ENCODE measurements at places on chromosomes 4 and X.
A peak's percentile ranks its signal among the peaks of the same experiment; 100 is the strongest.

- DNase-seq = no peak
Observed at GRCh38 chr4:84535901-84536300, 36.8 kb upstream of the NKX6-1 start.

DNA sequence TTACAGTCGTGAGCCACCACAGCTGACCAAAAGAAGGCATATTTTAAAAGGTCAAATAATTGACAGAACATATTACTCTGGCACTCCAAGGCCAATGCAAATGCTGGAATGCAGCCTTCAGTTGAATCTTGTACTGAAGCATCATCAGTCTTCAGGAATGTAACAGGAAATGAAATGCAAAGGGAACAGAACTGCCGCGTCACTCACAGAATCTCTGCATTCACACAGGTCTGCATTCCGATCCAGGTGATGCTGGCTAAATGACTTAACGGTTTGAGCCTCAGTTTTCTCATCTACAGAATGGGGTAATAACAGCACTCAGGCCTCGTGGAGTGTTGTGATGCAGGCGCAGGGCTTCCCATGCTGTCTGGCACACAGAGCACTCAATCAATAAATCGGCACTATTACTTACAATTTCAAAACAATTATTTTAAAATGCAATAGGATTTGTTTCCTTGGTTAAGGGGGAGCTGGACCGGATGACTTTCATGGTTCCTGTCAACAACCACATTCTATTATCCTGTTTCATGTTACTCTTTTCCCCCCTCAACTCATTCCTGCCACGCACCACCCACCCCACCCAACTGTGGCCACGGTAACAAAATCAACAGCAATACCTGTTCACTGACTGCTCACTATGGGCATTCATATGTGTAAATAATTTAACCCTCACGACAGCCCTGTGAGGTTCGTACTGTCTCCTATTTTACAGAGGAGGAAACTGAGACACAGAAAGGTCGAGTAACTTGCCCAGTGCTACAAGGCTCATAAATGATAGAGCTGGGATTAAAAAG is 32.4 kb downstream of the IGFBP7 start:
- DNase-seq = no peak

DNA sequence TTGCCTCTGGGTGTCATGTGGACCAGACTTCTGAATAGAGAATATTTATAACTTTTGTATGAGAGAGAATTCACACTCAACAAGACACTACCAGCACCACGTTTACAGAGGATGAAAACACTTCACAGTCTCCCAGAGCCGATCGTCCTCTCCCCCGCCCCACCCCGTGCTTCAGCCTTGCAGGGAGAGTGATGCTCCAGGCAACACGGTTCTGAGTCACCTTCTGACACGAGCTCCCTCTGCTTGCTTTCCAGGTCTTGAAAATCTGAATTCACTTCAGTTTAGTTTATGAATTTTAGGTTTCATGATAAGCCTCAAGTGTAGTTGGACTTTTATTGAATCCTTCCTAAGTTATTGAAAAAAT is 59.8 kb downstream of the CPLX1 start:
- no peak for DNase-seq

GRCh38 chrX:134670134-134670924 is 12.1 kb upstream of the PLAC1 start:
- peak; percentile 61 for DNase-seq

DNA sequence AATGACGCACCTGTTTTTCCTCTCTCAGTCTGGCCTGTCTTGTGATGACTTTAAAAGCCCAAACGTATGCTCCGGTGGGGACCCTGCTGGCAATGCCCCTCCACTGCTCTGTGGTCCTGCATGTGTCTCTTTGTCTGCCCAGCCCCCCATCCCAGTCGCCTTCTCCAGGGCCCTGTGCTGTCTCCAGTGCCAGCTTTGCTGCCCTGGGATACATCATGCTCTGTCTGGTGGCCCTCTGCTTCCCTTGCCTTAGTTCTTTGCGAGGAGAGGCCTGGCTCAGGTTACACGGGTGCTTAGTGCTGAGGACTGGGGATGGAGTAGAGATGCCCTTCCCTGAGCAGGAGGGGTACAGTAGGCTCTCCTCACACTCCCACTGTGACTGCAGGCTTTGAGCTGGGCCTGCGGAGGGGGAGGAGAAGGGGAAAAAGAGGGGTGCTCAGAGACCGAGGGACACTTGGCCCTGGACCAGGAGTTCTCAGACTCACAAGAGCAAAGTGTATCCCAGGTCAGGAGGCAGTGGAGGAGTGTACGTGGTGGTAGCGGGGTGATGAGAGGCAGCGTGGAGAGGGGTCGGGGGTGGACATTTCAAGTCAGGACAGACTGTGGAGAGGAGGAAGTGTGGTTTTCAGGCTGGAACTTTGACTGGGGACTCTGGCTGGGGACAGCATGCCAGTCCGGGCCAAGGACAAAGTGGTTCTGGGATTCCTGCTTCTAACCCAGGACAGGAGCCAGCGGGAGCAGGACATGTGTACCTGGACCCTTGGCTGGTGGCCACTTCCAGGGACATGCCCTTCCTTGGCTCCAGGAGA is 2.8 kb downstream of the APLN start:
- DNase-seq = no peak

DNA sequence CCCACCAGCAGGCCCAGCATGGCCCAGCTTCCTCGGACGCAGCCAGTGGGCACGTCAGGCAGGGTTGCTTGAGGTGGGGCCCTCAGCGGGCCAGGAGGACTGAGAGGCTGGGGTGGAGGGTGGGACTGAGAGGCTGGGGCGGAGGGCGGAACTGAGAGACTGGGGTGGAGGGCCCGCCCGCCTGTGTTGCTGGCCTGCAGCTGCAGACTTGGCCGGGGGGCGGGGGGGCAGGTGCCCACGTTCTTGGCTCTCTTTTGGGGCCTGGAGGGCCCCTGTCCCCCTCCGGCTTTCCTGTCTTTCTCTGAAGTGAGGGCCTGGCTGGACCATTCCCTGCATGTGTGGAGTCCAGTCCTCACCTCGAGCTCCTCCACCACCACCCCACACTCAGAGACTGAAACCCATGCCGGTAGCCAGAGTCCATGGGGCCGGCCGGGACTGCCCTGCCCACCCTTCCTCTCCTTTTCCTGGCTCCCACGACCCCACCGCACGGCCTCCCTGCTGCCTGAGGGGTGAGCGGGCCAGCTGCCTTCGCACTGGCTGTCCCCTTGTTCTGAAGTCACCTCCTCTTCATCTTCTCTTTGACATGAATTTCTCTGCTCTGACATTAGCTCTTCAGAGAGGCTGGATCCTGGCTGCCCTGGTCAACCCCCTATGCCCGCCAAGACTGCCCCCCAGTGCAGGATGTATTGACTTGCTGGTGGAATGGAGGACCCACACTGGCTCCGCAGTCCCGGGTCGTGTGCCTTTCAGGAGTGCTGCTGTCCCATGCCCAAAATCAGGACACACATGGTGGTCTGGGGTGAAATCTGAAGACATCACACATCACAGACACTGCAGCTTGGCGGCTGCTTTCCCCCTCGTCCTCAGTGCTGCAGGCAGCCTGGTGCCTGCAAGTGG is 10.1 kb upstream of the NKX1-1 start:
- DNase-seq = no peak

GRCh38 chr4:126976850-126977632 is 655.7 kb upstream of the INTU start:
- no peak for DNase-seq

DNA sequence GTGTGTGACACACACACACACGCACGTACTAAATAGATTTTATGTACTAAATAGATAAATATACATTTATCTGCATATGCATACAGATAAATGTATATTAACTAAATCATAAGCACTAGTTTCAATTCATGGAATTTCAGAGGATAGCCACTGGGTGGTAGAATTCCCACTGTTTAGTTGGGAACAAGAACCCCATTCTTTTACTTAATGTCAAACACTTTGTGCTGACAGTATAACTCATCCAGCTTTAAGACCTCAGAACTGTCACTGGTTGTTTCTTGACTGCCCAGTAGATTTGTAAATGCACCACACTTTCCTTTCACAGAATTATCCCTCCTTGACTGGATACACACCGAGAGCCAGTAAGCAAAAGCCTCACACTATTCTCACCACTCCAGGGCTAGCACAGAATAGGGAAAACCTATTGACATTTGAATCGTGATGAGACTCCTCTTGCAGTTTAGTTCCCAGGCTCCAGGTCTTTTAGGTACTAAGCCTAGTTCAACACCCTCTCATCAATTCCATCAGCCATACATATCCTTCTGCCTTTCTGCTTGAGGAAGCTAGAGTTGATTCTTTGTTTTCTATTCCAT is 32.4 kb downstream of the PPARGC1A start:
- DNase-seq = no peak

DNA sequence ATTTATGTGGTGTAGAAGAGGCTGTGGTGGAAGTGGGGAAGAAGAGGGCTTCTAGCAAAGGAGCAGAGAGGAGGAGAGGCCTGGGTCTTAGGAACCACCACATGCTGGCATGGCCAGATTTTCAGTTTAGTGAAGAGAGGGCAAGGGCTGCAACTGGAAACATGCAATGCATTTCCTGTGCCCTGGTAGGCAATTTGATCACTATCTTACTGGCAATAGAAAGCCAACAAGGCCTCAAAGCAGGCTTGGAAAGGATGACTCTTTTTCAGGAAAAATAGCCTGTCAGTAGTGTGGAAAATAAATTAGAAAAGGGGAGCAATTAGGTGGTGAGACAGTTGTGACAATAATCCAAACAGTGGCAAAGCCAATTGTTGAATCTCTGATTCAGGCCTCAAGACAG is 501.9 kb upstream of the ZFP42 start:
- DNase-seq = no peak

- no peak for DNase-seq
Observed at GRCh38 chr4:7412554-7412912, 22.2 kb downstream of the PSAPL1 start.

DNA sequence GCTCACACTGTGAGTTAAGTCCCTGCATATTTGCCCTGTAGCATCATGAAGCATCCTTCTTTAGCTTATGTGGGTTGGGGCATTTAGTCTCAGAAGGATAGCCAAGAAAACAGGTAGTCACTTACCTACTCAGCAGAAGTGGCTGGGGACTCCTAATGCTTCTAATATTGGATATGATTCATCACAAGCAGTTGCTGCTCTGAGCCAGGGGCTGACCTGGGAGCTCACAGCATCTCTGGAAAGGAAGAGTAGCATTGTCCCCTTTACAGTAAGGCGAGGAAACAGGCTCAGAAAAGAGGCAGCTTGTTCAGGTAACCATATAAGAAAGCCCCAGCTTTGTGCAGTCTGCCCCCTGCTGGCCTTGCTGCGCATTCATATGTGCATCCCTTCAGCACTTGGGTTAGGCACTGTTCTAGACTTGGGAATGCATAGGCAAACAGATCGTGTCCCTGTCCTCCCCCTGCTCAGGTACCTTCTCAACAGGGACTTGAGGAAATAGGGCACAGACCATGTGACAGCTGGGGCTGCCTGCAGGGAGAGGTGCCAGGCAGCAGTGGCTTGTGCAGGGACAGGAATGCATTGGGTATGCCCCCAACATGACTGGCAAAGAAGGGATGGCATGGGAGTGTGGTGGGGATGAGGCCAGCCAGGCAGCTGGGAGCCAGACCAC is 35.7 kb upstream of the TBC1D14 start:
- no peak for DNase-seq

DNA sequence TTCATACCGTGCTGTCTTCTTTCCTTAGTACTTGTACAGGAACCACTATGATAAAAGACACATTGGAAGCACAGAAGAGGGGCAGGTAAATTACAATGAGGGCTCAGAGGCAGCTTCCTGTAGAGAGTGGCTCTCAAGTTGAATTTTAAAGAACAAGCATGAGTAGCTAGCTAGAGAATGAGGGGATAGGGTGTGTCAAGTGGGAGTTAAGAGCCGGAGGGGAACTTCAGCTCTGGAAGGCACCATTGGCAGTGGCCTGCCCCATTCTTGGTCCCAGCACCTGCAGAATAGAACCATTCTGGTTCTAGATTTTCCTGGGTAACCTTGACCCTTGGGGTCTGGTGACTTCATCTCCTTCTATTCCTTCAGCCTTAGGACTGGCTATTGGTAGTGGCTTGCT is 34.0 kb upstream of the JADE1 start:
- no peak for DNase-seq

GRCh38 chr4:27702730-27703431 is 842.2 kb downstream of the STIM2 start:
- no peak for DNase-seq

DNA sequence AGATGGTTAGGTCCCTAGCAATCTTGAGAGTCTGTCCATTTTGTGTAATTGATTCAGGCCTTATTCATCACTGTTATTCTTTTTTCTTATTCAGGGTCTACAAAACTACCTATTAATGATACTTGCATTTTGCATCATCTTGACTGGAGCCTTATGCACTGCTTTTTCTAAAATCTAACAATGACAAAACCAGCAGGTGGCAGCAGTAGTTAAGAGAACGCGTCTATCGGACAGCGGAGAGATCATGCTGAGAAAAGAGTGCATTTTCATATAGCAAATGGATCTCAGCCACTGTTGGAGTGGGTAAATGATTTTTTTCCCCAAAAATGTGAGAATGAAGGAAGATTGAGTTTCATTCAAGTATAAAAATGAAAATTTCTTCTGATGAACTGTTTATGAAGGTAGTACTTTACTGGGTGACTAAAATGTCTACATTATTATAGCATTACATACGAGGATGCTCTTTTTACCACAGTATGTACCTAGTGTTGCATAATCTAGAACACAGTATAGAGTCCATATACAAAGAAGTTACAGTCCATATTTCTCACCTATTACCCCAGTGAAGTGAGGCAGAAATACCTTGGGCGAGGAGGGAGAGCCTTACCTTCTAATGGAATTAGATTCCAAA is 43.2 kb downstream of the TMEM144 start:
- peak; percentile 15 for DNase-seq

GRCh38 chrX:34915463-34916225 is 27.0 kb upstream of the FAM47B start:
- DNase-seq = no peak

DNA sequence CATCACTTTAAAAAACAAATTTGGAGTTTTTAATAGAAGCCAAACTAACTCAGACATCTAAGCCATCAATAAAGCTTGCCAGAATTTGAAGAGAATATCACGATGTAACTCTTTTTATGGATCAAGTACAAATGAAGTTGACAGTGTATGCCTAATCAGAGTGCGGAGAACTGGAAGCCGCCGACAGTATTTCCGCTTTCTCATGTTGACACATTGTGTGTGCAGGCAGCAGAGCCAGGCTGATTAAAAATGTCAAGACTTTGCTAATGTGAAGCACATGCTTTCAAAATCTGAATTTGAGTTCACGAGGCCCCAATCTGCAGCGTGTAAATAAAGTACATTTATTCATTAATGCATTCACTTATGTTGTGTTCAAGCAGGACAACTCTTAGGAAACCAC is 161.2 kb downstream of the TENM3 start:
- no peak for DNase-seq
